Omental fat pad (tissue), 4 donors: ENCODE measurements at places on chromosomes 6 and 20.
A peak's percentile ranks its signal among the peaks of the same experiment; 100 is the strongest.

GRCh38 chr20:24994470-24995368 is 2.2 kb upstream of the APMAP start:
- peak; percentile 87 for DNase-seq

DNA sequence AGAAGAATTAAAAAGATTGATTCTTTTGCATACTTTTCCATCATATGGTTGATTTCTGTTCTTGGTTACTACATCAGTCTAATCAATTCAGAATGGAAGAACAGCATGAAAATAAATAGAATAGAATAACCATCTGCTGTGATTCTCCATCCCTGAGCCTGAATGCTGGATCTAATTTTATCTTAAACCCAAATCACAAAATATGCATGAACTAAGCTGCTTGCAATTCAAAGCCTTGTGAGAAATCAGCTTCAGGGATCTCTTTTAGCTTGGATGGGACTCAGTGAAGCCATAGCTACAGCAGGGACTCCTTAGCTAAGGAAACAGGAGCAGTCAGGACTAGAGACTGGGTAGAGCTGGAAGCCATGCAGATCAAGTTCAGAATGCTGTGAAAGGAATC is 74.1 kb downstream of the TPBG start:
- no peak for DNase-seq

GRCh38 chr6:2755456-2755855 is 4.7 kb upstream of the MYLK4 start:
- no peak for DNase-seq

DNA sequence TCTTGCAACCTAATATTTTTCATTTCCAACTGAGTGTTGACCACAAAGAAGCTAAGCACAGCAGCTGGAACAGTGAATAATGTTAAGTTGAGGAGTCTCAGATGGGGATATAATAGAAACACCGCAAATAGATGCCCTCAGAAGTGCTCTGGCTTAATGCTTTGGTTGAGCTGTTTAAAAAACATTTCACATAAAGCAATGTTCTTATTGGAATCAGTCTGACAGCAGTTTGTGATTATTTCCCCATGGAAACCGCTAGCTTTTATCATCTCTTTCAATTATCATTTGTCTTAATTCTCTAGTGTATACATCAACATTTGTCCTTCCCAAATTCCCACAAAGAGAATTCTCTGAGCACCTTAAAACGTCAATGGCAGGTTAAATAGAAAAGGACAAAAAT is 30.8 kb downstream of the METTL24 start:
- no peak for DNase-seq

GRCh38 chr20:22429175-22430153 is 154.9 kb downstream of the FOXA2 start:
- DNase-seq = no peak

GRCh38 chr6:28395918-28396317 is 3.6 kb downstream of the ZSCAN12 start:
- DNase-seq = no peak

DNA sequence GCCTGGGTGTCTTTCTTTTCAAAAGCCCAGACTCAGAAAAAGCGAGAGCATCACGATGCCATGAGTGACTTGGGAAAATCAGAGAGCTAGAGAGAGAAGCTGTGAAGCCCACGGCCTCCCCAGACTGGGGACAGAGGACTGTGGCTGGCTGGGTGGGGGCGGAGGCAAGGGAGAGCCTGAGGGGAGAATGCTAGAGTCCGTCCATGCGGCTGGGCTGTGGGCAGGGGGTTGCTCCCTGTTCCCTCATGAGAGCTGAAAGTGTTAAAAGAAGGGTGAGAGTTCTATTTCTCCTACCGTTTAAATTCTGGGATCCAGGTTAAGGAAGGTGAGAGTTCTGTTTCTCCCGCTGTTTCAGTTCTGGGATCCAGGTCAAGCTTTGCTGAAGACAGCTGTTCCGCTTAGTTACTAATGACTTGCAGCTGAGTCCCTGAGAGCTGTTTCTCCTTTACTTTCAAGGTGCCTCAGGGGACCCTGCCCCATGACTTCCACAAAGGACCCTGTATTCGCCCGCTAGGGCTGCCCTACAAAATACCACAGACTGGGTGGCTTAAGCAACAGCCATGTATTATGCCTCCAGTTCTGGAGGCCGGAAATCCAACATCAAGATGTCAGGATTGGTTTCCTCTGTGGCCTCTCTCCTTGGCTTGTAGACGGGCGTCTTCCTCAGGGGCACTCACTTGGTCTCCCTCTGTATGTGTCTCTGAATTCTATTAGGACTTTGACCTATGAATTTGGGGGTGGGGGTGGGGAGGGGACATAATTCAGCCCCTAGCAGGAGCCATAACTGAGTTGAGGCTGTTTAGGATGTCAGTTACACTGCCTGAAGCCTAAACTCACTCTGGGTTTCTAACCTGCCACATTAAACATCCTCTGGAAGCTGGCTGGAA is 127.0 kb downstream of the PXDC1 start:
- DNase-seq = no peak

- DNase-seq = no peak
Observed at GRCh38 chr6:113112086-113112485, 745.1 kb upstream of the MARCKS start.

DNA sequence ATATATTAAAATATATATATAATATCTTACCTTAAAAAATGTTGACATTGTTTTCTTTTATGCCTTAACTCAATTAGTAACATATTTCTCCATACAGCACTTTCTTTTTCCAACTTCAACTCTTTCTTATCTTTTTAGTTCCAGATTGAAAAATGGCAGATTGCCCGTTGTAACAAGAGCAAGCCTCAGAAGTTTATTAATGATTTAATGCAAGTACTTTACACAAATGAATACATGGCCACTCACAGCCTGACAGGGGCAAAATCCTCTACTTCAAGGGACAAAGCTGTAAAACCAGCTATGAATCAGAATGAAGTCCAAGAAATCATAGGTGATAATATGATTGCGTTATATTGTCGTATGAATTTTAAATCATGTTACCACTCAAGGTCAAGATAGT is 29.4 kb upstream of the KIAA1586 start:
- DNase-seq = no peak

GRCh38 chr20:61442075-61442670 is 190.1 kb downstream of the CDH4 start:
- no peak for DNase-seq

DNA sequence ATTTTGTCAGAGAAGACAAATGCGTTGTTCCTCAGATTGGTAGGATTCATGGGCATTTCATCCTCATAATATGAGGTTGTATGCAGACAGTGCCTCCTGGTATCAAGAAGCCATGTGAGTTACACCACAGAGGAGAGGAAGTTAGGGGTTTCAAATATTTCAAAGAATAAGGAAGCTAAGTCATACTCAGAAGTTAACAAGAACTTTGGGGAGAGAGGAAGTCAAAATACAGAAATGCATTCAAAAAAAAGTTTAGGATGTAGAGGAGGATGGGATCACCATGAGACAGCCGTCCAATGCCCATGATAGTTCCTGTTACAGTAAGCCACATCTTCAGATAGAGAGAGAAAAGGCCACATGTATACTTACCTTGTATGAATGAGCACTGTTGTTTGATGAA is 22.3 kb downstream of the HLA-DOB start:
- no peak for DNase-seq

- no peak for DNase-seq
Observed at GRCh38 chr6:40328386-40328985, 258.7 kb downstream of the LRFN2 start.
